ENCODE measurements at places on chromosomes 7 and 10.

- no peak for DNase-seq
Measured at GRCh38 chr7:148402159-148402558, 188.4 kb upstream of the C7orf33 start.

DNA sequence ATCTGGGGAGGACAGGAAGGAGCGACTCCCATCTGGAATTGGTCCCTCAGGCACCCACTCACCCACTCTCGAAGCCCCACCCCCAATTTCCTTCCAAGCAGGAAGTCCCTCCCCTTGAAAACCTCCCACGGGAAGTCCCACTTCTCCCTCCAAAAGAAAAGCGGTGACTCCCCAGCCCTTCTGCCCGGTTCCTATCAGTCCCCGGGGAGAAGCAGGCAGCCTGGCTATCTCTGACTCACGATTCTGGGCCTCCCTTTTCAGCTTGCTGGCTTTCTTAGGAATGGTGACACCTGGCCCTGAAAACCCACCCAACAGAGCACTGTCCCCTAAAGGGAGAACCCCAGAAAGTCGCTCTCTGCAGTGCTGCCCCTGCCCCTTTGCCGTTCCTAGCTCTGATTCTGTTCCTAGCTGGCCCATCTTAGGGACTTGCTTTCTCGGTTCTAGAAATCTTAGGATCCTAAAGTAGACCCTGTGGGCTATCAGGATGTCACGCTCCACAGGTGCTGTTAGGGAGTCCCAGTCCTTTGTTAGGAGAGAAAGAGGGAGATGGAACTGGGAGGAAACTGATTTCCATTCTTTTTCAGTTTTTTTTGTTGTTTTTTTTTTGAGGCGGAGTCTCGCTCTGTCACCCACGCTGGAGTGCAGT lies 6.0 kb downstream of the TSC22D4 start:
- DNase-seq: peak; percentile 52

- peak; percentile 5 for DNase-seq
Measured at GRCh38 chr7:98133181-98133580, 26.5 kb downstream of the LMTK2 start.

DNA sequence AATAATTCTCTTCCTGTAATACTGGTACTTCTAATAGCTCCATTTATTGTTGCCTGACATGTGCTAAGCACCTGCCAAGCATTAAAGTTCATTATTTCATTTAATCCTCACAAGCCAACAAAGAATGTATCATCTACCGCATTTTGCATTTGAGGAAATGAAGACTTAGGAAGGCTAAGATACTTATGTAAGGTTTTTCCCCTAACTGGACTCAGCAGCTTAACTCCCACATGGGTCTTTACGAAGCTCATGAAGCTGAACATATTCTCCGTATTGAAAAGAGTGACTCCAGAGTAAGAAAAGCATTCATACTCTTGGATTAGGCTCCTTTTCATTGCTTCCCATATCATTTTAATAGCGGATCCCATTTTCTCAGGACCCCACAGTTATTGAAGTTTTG lies 155.7 kb upstream of the TMEM72 start:
- DNase-seq: no peak

GRCh38 chr10:49307921-49308320 lies 9.0 kb downstream of the C10orf71 start:
- DNase-seq: no peak
